Mucosa of descending colon (tissue), 3 donors: ENCODE measurements at places on chromosomes 11 and 22. TPM values are rescaled to one million over a fixed set of nuclear protein-coding genes. Genes with fewer than 3 reads are reported as not detected.

The GUCD1 gene
- total RNA-seq = 242 TPM

- peak; percentile 47 for DNase-seq
These were observed 66.3 kb upstream of the PRDM11 start for GRCh38 chr11:45079943-45080719.

DNA sequence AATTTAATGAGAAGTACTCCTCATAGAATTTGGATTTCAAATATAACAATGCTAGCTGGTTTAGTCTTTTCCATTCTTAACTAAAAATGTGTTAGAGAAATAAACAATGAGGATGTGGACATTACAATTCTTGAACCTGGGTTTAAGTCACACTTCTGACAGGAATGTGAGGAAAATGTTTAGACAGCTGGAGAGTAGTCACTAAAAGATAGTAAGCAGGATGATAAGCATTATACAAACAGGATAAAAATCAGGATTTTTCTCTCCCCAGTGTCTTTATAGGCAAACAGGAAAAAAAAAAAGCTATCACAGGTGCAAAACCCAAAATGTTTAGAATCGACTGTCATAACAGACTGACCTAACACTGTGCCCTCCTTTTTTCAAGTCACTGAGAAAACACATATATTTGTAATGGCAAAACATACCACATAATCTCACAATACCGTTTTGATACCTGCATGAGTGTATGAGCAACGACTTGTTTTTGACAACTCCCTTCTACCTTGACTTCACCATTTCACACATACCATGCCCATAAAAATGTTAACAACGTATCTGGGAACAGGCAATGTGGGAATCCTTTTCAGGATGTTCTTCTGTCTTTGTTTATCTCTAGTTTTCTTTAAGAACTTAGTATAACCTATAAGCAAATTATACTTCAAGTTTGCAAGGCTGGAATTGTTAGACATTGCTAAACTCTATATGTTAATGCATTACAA is 242.0 kb downstream of the SBF2 start:
- no peak for DNase-seq

DNA sequence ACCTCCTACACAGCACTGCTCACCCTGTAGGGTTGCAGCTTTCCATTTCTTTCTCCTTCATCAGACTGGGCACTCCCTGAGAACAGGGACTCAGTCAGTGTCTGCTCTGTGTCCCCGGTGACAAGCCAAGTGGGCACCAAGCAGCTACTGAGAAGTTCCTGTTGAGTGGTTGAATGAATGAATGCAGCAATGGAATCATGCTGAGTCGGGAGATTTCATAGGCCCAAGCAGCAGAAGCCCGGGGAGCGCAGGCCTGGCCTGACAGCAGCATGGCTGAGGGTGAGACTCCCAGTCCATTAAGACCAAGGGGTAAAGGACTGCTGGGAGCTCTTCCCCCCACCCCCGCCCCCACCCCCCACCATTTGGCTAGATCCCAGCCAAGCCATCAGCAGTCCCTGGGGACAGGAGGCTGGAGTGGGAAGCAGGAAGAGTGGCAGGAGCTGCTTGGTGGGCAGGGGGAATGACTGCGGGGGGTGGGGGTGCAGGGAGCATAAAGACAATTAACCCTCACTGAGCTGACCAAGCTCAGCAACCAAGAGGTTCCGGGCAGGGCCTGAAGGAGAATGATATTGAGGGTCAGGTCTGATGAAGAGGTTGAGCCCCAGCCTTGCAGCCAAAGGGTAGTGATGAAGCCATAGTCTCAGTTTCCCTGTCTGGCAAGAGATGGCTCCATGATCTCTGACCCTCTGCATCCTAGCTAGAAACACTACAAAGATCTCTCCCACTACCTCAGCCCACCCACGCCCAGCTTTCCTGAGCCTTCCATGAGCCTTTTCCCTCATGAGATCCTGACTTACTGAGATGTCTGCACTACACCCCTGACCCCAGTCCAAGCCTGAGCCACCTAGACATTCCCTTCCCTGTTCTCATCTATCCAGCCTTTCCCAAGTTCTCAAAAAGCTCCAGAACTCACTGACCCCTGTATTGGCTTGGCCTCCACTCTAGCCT is 2.8 kb downstream of the PDE2A start:
- no peak for DNase-seq

DNA sequence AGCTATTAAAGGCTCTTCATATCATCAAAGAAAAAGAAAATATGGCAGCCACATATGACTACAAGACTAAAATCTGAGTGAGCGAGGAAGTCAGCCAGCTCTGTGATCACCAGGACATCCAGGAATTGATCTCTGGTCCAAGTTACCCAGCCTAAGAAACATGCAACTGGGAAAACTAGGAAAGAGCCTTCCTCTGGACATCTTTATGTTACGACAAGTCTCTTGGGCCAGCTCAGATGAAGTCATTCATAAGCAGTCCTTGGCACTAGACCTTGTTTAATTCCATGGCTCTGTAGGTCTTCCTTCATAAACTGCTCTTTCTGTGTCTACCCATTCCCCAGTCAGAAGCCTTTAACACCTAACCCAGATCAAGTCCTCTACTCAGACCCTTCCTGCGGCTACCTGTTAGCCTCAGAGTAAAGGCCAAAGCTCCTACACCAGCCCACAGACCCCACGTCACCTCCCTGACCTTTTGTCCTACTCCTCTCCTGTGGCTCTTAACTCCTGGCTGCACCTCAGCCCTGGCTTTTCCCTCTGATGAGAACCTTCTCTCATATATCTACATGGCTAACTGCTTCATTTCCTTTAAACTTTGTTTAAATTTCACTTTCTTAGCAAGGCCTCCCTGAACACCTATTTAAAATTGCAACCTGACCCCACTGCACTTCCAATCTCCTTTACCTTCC is 134.0 kb downstream of the KIF18A start:
- DNase-seq = no peak

DNA sequence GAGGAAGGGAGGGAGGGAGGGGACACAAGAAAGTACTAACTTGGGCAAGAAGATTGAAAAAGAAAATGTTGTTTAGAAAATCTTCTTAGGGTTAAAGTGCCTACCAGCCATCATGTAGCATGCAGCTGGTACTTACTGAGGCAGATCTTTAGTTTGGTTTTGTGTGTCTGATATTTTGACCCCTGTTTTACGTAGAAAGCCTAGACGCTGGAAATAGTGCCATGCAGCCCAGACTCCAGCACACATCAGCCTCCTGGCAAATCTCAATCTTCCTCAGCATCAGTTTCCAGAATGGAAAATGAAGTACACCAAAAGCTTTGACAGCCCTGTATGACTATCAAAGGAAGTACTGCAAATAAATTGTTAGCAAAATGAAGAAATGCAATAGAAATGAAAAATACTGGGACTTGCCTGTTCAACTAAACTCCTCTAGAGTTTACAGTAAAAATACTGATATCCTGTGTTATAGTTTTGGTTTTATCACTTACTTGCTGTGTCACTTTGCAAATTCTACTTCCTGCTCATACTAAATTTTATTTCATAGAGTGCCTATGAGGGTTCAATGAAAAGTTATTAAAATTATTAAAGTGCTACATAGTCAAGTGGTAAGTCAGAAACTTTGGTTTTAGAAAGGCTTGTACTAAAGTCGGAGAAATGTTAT is 7.4 kb downstream of the USP28 start:
- no peak for DNase-seq

GRCh38 chr22:23176645-23177027 is 3.7 kb upstream of the BCR start:
- no peak for DNase-seq

The KMT5B gene
- total RNA-seq = 56.4 TPM

DNA sequence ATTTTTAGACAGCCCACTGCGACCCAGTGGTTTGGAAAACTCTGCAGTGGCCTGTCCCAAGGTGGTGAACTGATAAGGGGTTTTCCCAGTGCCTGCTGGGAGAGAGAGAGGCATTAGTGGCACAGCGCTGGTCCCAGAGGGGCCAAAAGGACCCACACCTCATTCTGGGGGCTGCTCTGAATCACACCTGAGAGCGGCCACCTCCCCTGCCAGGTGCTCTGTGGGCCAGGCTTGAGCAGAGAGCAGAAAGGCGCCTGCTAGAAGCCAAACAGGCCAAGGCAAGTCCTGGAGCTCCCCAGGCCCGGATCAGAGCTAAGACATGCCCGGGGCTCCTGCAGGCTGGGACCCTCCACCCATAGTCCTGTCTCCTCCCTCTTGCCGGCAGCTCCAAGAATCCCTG is 20.9 kb downstream of the TRIM29 start:
- no peak for DNase-seq

The SLCO2B1 gene
- total RNA-seq = 93.0 TPM

DNA sequence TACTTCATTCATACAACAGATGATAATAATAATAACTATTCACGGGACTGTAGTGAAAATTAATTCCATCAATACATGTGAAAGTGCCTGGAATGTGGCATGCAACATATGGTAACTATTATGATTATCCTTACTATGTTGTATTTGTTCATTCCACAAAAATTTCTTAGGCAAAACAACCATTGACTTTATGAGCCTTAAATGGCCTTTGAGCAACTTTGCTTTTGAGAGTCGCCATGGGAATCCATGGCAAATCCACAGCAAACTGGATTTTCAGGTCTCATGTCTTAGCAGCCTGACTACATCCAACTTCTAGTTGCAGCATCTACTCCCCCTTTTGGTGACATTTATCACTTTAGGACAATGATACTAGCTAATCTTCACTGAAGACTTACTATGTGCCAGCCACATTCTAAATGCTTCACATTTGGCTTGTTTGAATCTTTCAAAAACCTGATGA is 56.8 kb downstream of the SLC1A2 start:
- no peak for DNase-seq

The CHRNA10 gene
- total RNA-seq = 1.4 TPM

DNA sequence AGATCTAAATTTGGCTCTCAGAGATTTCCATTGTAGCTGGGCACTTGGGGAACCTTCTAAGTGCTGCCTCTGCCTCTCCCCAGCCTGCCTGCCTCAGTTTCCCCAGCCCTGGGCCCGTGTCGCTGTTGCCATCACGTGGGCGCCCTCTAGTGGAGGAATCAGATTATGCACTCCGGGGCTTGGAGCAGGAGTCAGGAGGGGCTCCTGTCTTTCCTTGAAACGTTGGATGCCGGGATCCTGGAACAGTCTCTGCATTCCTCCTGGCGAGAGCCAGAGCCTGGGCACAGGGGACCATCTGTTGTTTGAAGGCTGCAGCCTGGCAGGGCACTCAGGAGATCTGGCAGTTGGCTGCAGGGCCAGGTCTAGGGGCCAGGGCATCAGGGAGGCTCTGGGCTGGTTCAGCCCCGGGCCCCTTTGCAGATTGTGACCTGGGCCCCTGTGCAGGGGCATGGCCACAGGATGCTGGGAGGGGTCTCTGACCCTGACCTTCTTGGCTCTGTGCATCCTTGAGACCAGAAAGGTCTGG is 71.6 kb downstream of the LRP5 start:
- no peak for DNase-seq
